ENCODE measurements at places on chromosomes 3 and 15. TPM values are rescaled to one million over a fixed set of nuclear protein-coding genes. Genes with fewer than 3 reads are reported as not detected.

The SYNPR gene
- not detected for total RNA-seq

The LRRC34 gene
- 4.8 TPM for total RNA-seq

The AGBL1 gene
- not detected for total RNA-seq

The RFC4 gene
- total RNA-seq, result 12.4 TPM

The SCAMP5 gene
- 2.4 TPM for total RNA-seq

The WNT5A gene
- 2.2 TPM for total RNA-seq

The CHST2 gene
- 3.4 TPM for total RNA-seq

The OSBPL10 gene
- 29.7 TPM for total RNA-seq

The SUCNR1 gene
- 1.3 TPM for total RNA-seq

The CNTN6 gene
- 2.1 TPM for total RNA-seq

The GOLGA8T gene
- total RNA-seq, result not detected

The CADPS gene
- 1.6 TPM for total RNA-seq

The ULK3 gene
- total RNA-seq, result 19.1 TPM

The RTP3 gene
- total RNA-seq, result not detected

The GOLGA6A gene
- not detected for total RNA-seq

The TRIM69 gene
- total RNA-seq, result 20.0 TPM

The MYNN gene
- total RNA-seq, result 17.4 TPM

The OR5K2 gene
- total RNA-seq, result not detected

The KCNMB2 gene
- total RNA-seq, result not detected

The HTR3E gene
- total RNA-seq, result not detected
